ENCODE measurements at places on chromosomes 1 and 21.

DNA sequence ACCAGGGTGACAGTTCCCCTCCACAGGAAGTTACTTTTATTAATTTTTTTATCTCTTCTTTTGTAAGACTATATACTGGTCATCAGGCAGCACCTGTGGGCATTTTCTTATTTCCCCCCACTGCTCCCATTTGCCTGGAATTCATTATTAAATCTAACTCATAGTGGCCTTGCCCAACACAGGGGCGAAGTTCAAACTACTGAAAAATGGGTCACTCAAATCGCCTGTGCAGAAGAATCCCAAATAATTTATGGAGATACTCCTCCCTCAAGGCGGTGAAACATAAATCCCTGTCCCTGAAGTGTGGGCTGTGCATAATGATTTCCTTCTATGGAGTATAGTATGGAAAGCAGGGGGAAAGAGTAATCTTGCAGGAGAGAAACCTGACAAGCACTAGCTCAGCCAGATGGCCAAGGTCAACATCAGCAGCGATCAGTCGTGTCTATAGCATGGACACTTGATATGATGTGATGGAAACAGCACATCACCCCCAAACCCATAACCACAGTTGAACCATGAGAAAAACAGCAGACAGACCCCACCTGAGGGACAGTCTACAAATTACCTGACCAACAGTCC lies 7.9 kb downstream of the CAMK2N1 start:
- no peak for DNase-seq

DNA sequence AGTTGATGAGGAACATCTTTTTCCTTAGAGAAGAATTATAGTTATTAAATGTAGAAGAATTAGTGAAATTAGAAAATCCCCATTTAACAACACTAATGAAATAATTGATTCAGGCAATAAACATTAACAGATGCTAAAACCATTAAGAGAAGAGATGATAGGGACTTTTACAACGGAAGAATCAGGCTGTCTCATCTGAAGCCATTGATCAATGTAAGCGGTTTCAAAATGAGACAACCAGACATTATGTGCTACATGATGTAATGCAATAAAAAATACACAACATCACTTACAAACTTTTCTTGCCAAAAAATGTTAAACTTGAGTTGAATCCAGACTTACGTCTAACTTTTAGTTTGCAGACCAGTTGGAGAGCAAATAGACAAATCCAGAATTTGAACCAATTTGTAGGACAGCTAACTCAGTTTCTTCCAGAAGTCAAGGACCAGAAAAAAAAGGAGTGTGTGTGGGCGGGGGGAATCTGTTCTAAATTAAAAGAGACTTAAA lies 165.4 kb upstream of the DPT start:
- DNase-seq: no peak

DNA sequence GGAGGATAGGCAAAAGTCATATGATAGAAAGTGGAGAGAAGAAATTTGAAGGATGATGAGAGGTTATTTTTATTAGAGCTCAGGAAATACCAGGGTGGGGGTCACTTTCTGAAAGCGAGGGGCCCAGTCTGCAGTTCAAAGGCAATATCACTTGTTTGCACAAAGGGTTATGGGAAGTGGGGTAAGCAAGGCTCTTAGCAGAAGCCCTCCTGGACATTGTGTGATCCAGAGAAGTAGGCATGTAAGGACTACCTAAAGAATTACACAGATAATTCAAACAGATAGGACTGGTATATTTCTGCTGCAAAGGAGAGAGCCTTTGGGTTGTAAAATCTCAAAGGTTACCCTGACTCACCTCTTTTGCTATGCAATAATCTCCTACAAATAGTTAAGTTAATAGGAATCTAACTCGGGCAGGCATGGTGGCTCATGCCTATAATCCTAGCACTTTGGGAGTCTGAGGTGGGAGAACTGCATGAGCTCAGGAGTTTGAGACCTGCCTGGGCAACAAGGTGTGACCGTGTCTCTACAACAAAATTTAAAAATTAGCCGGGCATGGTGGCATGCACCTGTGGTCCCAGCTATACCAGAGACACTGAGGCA lies 25.2 kb upstream of the PRRC2C start:
- DNase-seq: peak; percentile 5

DNA sequence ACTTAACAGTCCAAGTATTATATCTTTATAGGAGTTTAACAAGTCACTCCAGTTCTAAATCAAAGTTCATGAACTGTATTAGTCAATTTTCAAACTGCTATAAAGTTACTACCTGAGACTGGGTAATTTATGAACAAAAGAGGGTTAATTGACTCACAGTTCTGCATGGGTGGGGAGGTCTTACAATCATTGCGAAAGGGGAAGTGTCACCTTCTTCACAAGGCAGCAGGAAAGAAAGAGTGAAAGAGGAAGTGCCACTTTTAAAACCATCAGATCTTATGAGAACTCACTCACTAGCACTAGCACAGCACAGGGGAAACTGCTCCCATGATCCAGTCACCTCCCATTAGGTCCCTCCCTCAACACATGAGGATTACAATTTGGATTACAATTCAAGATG lies 70.0 kb downstream of the CLCA4 start:
- DNase-seq: no peak

- no peak for DNase-seq
These were observed 365.2 kb downstream of the DSCAM start for GRCh38 chr21:40481764-40482163.

GRCh38 chr1:171480035-171480434 lies 5.3 kb upstream of the PRRC2C start:
- DNase-seq: no peak

DNA sequence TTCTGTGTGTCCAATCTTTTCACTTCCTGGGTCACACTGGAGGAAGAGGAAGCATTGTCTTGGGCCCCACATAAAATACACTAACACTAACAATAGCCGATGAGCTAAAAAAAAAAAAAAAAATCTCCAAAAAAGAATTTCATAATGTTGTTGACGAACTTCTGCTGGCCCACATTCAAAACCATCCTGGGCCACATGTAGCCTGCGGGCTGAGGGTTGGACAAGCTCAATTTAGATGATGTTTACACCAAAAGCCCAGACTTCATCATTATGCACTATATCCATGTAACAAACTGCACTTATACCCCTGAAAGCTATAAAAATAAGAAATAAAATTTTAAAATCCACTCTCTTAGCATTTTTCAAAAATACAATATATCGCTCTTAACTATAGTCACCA lies 187.8 kb upstream of the PTBP2 start:
- DNase-seq: no peak

GRCh38 chr1:192620071-192620635 lies 15.8 kb upstream of the RGS13 start:
- DNase-seq: no peak

- peak; percentile 86 for DNase-seq
These were observed 75.4 kb downstream of the MDM4 start for GRCh38 chr1:204591473-204592090.

GRCh38 chr1:206653715-206654459 lies 18.6 kb downstream of the DYRK3 start:
- DNase-seq: no peak
